GM10248 (cell line): ENCODE measurements at places on chromosomes 16 and 17.

DNA sequence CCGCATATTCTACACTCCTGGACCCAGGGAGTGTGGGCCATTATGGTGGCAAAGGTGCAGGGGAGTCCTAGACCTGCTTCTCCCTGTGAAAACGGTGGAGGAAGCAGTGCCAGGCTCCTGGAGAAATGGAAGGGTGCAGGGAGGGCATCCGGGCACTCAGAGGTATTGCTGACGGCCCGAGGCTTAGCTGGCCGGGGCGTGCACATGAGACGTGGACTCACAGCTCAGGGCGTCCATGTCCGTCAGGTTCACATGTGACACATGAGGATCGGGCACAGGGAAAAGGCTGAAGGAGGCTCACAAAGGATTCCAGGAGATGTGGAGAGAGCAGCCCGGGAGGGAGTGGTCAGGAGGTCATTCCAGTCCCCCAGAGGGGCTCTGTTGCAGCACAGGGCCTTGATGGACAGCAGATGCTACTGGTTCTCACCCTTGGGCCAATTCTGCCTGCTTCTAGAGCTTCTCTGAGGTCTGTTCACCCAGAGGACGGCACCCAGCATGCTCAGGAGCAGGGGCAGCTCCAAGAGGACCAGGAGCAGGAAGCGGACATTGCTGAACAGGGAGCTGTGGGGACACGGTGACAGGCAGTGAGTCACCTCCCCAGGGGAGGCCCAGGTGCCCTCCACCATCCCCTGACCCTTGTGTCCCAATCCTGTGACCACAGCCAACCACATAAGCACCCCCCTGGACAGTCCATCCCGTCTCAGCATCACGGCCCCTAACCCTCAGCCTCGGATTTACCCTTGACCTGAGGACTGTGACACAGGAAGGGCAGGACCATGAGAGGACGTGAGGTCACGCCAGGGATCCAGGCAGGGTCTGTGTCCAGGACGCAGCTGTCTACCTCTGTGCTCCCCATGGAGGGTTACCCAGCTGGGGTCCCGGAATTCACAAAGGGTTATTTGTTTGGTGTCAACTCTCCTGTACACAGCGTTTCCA, 4.5 kb downstream of the CD300C start:
- DNase-seq, result no peak

DNA sequence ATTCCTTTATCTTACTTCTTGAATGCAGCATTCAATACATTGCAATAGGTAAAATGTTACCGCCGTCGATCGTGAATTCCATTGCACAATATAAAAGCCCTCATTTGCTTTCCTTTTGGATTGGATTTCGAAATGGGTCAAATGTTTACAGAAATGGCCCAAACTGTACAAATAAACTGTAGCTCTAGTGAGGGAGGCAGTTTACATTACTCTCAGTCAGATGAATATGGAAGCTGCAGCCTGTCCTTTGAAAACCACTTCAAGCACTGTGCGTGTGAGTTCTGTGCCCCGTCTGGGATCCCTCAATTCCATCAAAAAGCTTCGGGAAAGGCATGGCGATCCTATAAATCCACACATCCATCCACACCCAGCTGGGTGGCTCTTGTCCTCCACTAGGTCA, 258.6 kb upstream of the FOXF1 start:
- DNase-seq, result no peak

- DNase-seq, result no peak
Observed at GRCh38 chr16:50068550-50068949, 2.8 kb downstream of the HEATR3 start.

GRCh38 chr17:8448310-8448709, 12.6 kb downstream of the NDEL1 start:
- no peak for DNase-seq

- no peak for DNase-seq
Observed at GRCh38 chr16:68076560-68076959, 8.6 kb upstream of the NFATC3 start.

DNA sequence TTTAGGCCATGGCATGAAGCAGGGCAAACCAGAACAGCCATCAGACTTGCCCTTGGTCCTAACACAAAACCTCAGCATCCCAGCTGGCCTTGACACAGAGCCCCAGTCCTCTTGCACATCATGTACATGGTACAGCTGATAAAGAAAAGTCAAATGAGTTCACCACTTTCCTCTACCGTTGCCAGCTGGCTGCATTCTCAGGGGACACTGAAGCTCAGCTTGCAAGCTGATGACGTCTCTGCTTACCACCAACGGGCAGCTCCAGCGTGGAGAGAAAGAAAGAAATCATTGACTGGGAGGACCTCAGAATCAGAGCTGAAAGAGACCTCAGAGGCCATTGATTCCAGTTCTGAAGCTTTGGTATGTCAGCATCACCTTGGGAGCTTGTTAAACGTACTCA, 80.7 kb upstream of the CES5A start:
- DNase-seq, result no peak

- peak; percentile 55 for DNase-seq
Observed at GRCh38 chr17:8436169-8436843, 622 bp downstream of the NDEL1 start.

GRCh38 chr17:39688945-39689344, 1.1 kb upstream of the PGAP3 start:
- DNase-seq, result no peak

- DNase-seq, result peak; percentile 53
Observed at GRCh38 chr16:89565506-89566372, 5.3 kb downstream of the RPL13 start.

GRCh38 chr16:67449336-67449735, 18.4 kb downstream of the HSD11B2 start:
- DNase-seq, result no peak
